Chondrocyte (in vitro differentiated cells): ENCODE measurements at places on chromosomes 5 and 9. TPM values are rescaled to one million over a fixed set of nuclear protein-coding genes. Genes with fewer than 3 reads are reported as not detected.

DNA sequence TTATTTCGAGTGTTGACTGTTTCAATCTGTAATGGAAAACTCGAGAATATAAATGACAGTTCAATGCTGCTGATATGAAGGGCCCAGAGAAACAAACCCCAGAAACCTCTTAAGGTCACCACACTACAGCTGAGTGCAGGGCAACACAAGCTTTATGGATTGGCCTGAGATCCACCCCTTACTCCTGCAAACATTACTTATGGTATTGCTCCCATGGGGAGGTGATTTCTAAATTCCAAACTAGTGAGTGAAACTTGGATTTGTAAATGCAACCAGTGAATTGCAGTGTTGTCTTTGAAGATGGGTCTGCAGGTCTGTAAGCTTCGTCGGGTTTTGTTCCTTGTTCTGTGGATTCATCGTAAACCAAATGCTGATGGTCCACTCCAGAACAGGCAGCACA is 85.4 kb downstream of the NTRK2 start:
- no peak for DNase-seq
- peak overlapping the region; percentile 53 for H3K27ac ChIP-seq
- no peak overlapping the region for H3K4me3 ChIP-seq
- peaks cover 1% of the 10 kb centered on the region for H3K36me3 ChIP-seq

DNA sequence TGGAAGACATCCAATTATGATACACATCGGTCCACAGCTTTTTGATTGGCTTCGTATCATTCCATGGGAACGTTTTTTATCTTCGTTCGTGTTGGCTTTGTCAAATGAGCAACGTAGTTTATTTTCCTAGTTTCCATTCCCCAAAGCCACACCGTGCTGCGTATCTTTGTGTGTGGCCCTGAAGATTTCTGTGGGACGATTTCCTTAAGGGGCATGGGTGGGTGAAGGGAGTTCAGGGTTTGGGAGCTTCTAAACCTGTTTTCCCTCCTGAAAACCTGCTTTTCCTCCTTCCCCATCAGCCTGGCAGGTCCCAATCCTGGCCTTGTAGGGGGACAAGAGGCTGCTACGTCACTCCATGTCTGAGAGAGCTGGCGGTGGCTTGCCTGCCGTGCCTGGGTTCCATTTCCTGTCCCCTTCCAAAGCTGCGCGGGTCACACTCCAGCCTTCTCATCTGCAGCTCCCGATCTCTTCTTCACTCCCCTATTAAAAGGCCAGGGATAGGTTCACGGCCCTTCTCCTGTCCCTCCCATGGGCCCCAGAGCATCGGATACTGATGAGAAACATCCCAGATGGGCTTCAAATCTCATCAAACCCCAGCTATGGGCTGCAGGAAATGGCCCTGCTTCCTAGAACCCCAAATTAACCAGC is 23.5 kb upstream of the ASS1 start:
- H3K36me3 ChIP-seq = no peaks in the 10 kb centered on the region
- peaks cover 10% of the 10 kb centered on the region for H3K4me1 ChIP-seq
- DNase-seq = peak; percentile 37
- H3K27ac ChIP-seq = no peak overlapping the region

- DNase-seq = no peak
- no peak overlapping the region for H3K4me3 ChIP-seq
- H3K27ac ChIP-seq = no peak overlapping the region
- no peaks in the 10 kb centered on the region for H3K27me3 ChIP-seq
- H3K4me1 ChIP-seq = peaks cover 4% of the 10 kb centered on the region
These were observed 91.4 kb downstream of the TSSK1B start for GRCh38 chr5:113343343-113343742.

- no peaks in the 10 kb centered on the region for H3K27me3 ChIP-seq
- H3K27ac ChIP-seq = no peak overlapping the region
- peaks cover 19% of the 10 kb centered on the region for H3K4me1 ChIP-seq
- peaks cover 12% of the 10 kb centered on the region for H3K36me3 ChIP-seq
These were observed 4.5 kb downstream of the GEMIN5 start for GRCh38 chr5:154933537-154933936.

DNA sequence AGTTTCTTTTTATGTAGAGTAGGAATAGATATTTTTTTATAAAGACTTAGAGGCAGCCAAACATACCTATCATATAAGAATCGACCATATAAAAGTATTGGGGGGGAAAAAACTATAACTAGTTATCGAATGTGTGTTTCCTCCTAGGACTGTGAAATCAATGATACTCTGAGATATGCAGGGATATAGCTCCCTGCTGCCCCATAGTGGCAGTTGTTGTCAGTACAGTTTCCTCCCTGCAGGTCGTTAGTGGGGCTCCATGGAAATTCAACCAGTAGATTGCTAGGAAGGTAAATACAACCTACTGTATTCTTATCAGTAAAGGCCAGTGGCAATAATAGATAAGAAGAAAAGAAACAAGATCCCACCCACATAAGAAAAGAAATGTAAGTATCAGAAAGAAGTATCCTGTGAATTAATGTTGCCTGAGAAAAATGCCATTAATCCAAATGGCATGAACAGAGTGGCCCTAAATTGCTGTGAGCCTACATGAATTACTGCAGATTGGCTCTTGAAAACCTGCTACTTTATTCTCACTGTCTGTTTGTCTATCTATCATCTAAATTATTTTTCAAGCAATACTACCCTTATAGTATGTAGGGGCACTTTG is 136.9 kb upstream of the FBN2 start:
- no peak overlapping the region for H3K4me3 ChIP-seq
- peaks cover 20% of the 10 kb centered on the region for H3K4me1 ChIP-seq
- H3K36me3 ChIP-seq = no peaks in the 10 kb centered on the region
- no peak for DNase-seq

- no peaks in the 10 kb centered on the region for H3K27me3 ChIP-seq
- no peaks in the 10 kb centered on the region for H3K4me1 ChIP-seq
- no peaks in the 10 kb centered on the region for H3K36me3 ChIP-seq
These were observed 134.4 kb downstream of the TMEM38B start for GRCh38 chr9:105828596-105829213.

GRCh38 chr5:74596927-74597326 is 43.6 kb downstream of the ENC1 start:
- H3K27me3 ChIP-seq = no peaks in the 10 kb centered on the region
- H3K36me3 ChIP-seq = no peaks in the 10 kb centered on the region
- no peak overlapping the region for H3K4me3 ChIP-seq
- peak overlapping the region; percentile 6 for H3K27ac ChIP-seq

DNA sequence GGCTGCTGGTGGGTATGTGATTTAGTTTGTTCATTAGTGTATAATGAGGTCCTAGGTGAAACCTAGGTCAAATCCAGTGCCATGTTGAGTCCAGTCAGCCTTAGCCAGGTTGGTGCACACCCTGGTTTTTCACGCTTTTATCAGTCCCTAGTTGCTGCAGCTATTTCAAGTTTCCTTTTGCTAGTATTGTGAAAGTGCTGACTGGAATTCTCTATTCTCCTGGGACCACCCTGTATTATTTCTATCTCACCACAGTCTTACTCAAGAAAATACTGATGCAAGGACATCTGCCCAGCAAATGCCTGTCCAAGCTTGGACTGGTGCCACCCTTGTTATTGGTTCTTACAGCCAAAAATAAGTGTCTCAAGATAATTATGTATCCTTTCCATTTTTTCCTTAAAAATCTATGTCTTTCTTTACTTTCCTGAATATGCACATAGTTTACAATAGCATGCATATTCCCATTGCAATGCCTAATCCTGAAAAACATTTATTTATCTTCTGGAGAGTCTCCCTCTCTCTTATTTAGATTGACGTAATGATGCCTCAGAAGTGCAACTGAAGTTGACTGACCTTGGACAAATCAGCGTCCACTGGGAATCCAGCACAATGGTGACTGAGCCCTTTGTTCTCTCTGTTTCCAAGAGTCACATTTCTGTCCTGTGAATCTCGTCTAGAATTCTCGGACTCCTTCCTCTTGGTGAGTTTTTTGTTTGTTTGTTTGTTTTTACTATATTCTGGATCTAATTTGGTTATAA is 1075.0 kb downstream of the CDH9 start:
- H3K4me1 ChIP-seq = no peaks in the 10 kb centered on the region
- H3K4me3 ChIP-seq = no peak overlapping the region
- no peaks in the 10 kb centered on the region for H3K27me3 ChIP-seq
- H3K36me3 ChIP-seq = no peaks in the 10 kb centered on the region
- no peak for DNase-seq

DNA sequence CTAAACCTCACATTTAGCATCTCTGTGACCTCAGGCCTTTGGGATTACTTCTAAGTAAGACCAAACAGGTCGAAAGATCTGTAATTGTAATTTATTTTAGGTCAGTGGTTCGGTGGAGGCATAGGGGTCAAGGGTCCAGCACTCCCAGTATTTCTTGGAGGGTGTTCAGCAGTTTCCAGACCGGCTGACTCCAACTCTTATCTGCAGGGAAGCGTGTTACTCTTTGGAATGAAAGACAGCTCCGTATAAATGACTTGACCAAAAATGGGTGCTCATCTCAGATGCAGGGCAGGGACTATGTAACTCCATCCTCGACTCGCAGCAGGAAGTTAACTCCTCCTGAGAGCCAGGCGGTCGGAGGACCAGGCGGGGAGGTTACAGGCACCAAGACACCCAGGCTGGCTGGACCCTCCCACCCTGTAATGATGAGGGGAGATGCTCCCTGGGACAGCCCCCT is 620 bp upstream of the VPS13A start:
- H3K4me1 ChIP-seq = peaks cover 34% of the 10 kb centered on the region
- no peak for DNase-seq
- peak overlapping the region; percentile 85 for H3K27ac ChIP-seq
- H3K4me3 ChIP-seq = peak overlapping the region; percentile 91
- no peaks in the 10 kb centered on the region for H3K36me3 ChIP-seq

DNA sequence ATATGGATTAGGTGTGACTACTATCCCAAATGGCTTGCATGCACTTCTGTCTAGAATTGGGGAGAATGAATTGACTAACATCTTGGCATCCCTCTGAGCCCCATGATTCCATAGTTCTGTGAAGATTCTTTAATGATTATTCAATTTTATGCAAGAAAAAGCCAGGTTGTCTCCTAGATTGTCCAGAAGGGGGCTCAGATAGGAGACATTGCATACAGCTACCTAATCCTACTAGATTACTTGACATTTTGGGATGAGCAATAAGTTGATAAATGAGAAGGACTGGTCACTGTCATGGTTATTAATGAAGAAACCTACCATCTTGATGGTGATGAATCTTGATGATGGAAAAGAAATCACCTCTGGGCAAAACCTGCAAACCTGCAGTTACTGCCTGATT is 117.0 kb downstream of the CARTPT start:
- peaks cover 6% of the 10 kb centered on the region for H3K4me1 ChIP-seq
- peaks cover 2% of the 10 kb centered on the region for H3K36me3 ChIP-seq
- no peak overlapping the region for H3K27ac ChIP-seq
- no peaks in the 10 kb centered on the region for H3K27me3 ChIP-seq
- no peak overlapping the region for H3K4me3 ChIP-seq

DNA sequence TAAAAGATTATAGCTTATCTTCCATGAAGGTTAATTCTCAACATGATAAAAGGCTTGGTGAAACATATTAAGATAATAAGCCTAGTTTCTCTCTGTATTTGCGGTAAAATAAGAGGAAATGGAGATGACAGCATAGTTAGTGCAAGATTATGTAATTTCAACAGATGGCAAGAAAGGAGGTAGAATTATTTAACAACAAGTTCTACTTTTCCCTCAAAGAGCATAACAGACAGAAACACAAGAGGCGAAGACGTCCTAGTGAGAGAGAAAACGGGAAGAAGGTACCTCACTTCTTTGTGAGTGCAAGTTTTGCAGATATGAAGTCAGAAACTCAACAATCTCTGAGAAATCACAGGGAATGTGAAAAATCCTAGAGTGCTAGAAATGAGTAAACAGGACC is 144.8 kb upstream of the ADCY2 start:
- no peaks in the 10 kb centered on the region for H3K36me3 ChIP-seq
- no peak overlapping the region for H3K27ac ChIP-seq
- H3K4me3 ChIP-seq = no peak overlapping the region
- H3K27me3 ChIP-seq = peaks cover 11% of the 10 kb centered on the region

- no peak overlapping the region for H3K4me3 ChIP-seq
- no peak overlapping the region for H3K27ac ChIP-seq
- no peak for DNase-seq
- peaks cover 19% of the 10 kb centered on the region for H3K4me1 ChIP-seq
- H3K36me3 ChIP-seq = peaks cover 42% of the 10 kb centered on the region
These were observed 433.2 kb downstream of the SEMA5A start for GRCh38 chr5:9112520-9113291.

DNA sequence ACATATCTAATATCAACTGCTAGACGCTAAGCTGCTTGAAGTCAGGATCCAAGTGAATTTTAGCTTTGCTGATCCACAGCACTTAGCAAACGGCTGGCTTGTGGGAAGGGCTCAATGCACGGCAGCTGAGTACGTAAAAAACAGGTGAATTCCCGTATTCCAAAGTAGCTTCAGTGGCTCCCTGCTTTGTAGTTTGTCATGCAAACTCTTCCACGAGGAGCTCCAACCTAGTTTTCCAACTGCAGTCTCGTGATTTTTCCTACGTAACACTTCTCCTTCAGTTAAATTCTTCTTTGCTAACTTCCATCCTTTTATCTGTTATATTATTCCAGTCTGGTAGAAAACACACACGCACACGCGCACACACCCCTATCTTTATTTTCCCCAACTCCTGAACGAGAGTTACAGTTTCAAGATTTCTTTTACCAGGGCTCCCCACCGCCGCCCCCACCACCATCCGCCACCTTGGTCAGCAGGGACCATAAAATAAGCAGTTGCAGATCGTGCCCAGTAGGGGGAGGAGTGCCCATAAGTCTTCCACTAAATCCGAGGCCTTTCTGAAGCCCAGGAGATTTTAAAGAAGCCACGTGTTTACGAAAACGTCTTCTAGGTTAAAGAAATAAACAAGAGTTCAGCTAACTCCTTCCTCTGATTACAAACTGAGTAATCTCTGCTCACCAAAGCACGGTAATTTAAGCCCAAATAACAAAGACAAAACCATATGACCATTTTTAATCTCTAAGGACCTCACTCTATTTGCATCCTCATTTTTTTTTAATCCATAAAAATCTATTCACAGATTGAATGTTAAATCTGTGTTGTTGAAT is 34.8 kb upstream of the TRIO start:
- H3K4me3 ChIP-seq = no peak overlapping the region
- H3K4me1 ChIP-seq = peaks cover 30% of the 10 kb centered on the region
- H3K27me3 ChIP-seq = no peaks in the 10 kb centered on the region

DNA sequence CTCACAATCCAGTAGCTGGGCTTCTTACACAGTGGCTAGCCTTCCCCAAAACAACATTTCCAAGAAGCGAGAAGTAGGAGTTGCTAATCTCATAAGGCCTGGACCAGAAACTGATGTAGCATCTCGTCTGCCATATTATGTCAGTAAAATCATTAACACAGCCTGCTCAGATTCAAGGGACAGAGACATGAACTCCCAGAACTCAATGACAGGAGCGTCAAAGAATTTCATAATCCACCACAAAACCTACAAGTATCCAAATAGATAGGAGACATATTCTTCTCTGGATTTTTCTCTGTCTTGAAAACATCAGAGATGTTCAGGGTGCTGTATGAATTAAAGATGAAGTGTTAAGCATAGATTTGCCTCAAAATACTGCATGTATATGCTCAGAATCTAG is 457.6 kb upstream of the ACTBL2 start:
- no peaks in the 10 kb centered on the region for H3K27me3 ChIP-seq
- peaks cover 2% of the 10 kb centered on the region for H3K36me3 ChIP-seq
- no peak overlapping the region for H3K4me3 ChIP-seq
- no peak overlapping the region for H3K27ac ChIP-seq
- H3K4me1 ChIP-seq = no peaks in the 10 kb centered on the region

GRCh38 chr5:75059912-75060545 is 7.7 kb upstream of the GCNT4 start:
- no peak overlapping the region for H3K4me3 ChIP-seq
- peaks cover 12% of the 10 kb centered on the region for H3K4me1 ChIP-seq
- no peaks in the 10 kb centered on the region for H3K27me3 ChIP-seq
- H3K27ac ChIP-seq = no peak overlapping the region

SCAMP1 gene
- 44.8 to 51.8 TPM (median 46.2 TPM) in 3 replicates for total RNA-seq

DEPDC1B gene
- total RNA-seq = 1.2 to 2.3 TPM (median 1.5 TPM) in 3 replicates

GMCL2 gene
- total RNA-seq = not detected in 3 replicates

CAMK2A gene
- total RNA-seq = 0.24 TPM in 1 of 3 replicates, not detected in the others
